ENCODE measurements at places on chromosomes 4 and X.

DNA sequence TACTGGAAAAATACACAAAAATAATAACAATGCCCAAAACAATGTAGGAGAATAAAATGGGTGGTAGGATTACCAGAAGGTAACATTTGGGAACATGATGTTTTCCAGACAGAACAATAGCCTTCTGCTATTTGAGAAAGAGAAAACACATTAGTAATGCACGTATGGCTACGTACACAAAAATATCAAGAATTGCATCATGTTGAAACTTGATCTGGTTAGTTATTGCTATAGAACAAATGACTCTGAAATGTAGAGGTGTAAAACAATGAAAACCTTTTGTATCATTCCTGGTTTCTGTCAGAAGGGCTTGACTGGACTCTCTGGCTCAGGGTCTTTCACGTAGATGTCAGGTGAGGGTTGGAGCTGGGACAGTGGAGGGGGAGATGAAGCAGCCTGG lies 1040.0 kb downstream of the FAT4 start:
- DNase-seq: no peak

GRCh38 chr4:52143815-52144214 lies 92.7 kb downstream of the SPATA18 start:
- no peak for DNase-seq

- DNase-seq: no peak
Observed at GRCh38 chr4:13312264-13312663, 171.9 kb downstream of the RAB28 start.

GRCh38 chrX:74835566-74835965 lies 89.7 kb downstream of the NEXMIF start:
- DNase-seq: no peak

- DNase-seq: no peak
Observed at GRCh38 chr4:187127456-187127855, 403.8 kb upstream of the FAT1 start.

All from eye (tissue), 1 donor.